Heart left ventricle (tissue), 16 donors: ENCODE measurements at places on chromosomes 2 and 18. TPM values are rescaled to one million over a fixed set of nuclear protein-coding genes. Genes with fewer than 3 reads are reported as not detected.

Gene LOXL3
- 4.4 TPM for total RNA-seq

Gene ABCG5
- not detected for total RNA-seq

Gene WIPF1
- 14.1 TPM for total RNA-seq

Gene ARHGAP25
- total RNA-seq = 9.1 TPM

Gene GREB1L
- 10.6 TPM for total RNA-seq

Gene CSRNP3
- total RNA-seq = 6.9 TPM

Gene DNMT3A
- 18.6 TPM for total RNA-seq

Gene VWC2L
- 0.13 TPM for total RNA-seq

Gene VSNL1
- total RNA-seq = 19.3 TPM

Gene NEUROD1
- total RNA-seq = not detected
